ENCODE measurements at places on chromosomes 12 and 14.

DNA sequence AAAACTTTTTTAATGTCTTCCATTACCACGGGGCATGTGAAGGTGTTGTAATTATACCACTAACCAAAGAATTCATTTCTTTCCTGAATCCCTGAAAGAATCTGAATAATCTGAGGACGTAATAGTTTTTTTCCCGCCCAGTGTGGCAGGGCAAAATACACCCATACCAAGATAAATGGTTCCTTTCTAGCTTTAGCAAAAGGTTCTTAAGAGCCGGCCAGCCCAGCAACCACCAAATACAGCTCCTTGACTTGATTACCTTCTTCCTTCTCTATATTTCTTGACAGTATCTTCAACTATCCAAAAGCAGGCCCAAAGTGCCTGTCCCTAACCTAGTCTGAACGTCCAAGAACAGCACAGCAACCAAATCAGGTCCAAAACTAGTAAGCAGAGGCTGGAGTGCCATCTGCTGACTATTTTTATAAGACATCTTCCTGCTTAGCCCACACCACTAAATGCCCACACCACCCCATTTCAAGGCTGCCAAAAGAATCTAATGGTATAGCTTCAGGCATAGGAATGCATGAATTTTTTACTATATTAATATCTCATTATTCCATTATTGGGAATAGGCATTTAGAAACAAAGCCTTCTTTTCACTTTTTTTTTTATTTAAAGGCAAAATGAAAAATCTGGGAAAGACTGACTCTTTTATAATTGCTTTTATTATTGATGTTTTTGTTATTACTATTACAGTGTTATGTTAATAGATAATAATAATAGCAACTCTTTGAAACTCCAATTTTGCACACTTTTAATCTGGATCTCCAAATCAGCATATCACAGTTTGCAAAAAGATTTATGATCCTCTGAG is 524.4 kb downstream of the MED13L start:
- no peak for DNase-seq

- no peak for DNase-seq
Measured at GRCh38 chr12:76571256-76571655, 11.7 kb upstream of the OSBPL8 start.

- no peak for DNase-seq
Measured at GRCh38 chr12:71684081-71684480, 1.8 kb upstream of the TMEM19 start.

- DNase-seq = no peak
Measured at GRCh38 chr14:90641615-90642243, 174.5 kb downstream of the TTC7B start.

GRCh38 chr12:78081590-78082314 is 251.1 kb downstream of the NAV3 start:
- no peak for DNase-seq

DNA sequence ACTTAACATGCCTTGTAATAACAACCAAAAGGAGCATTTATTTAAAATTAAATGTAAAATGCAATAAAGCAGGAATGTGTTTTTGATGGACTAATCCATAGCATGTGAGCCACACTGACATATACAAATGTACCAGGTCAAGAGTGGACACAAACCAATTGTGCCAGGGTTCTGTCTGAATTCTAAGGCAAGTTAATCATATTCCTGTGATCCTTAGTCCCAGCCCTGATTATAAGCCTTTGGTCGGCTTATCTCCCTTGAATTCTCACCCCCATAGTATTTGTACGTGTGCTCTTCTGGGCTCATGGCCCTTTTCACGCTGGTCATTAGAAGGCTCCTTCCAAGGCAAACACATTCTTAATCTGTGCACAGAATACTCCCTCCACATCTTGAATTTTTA is 10.6 kb upstream of the SRSF5 start:
- DNase-seq = no peak

DNA sequence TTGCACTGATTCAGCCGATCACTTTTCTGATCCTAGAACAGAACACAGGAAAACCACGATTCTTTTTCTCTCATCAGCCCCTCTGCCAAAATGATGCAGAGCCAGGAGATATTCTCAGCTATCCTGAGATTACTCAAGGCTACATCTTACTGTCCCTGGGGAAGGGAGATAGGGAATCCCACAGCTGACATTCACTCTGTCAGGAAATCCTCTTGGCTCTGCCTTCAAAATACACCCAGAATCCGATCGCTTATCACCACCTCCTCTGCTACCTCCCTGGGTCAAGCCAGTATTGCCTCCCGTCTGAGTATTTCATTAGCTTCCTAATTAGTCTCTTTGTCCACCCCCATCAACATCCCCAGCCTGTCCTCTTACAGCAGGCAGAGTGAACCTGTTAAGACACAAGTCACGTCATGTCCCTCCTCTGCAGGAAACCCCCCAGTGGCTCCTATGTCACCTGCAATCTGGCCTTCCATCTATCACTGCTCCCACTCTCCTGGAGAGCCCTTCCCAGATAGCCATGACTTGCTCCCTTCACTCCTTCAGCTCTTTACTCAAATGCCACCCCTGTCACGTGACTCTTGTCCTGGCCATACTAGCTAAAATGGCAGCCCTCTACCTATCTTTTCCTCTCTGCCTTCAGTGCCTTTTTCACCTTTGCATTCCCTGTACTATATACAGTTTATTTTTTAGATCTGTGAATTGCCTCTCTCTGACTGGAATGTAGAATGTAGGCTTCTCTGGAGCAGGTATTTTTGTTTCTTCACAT is 70.3 kb downstream of the GALNT4 start:
- DNase-seq = no peak

- peak; percentile 52 for DNase-seq
Measured at GRCh38 chr14:55354500-55354899, 57.1 kb downstream of the ATG14 start.
